Right forelimb (tissue), 1 donor: ENCODE measurements at places on chromosomes 5 and 9.

DNA sequence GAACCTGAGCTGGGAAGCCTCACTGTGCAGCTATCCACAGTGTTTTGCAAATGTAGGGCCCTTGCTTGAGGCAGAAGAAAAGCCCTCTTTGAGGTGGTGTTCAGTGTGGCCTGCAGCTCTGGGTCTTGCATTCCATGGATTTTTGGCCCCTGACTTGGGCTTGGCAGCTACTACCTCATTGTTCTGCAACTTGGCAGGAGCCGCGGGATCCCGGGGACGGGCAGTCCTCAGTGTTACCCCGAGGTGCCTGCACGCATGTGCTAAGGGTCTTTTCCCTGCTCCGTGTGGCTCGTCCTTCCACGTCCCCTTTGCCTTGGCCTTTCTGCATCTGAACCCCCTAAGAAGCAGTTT lies 39.8 kb downstream of the NEK6 start:
- DNase-seq: peak; percentile 88

DNA sequence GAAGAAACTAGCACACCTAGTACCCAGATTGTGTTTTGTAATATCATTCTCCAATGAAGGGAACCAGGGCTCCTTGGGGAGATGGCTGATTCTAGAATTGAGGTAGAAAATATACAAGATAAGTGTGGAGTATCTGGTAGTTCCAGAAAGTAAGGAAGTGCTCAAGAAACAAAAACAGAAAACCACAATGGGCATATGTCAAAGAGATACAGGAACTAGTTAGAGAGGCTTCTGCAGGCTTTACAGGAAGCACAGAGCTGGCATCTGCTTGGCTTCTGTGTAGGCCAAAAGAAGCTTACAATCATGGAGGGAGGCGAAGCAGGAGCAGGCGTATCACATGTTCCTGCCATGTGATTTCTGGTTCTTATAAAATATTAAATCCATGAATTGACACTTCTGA lies 105.7 kb upstream of the TMEM161B start:
- DNase-seq: no peak

- no peak for DNase-seq
Measured at GRCh38 chr9:96555567-96556386, 63.9 kb downstream of the CDC14B start.

DNA sequence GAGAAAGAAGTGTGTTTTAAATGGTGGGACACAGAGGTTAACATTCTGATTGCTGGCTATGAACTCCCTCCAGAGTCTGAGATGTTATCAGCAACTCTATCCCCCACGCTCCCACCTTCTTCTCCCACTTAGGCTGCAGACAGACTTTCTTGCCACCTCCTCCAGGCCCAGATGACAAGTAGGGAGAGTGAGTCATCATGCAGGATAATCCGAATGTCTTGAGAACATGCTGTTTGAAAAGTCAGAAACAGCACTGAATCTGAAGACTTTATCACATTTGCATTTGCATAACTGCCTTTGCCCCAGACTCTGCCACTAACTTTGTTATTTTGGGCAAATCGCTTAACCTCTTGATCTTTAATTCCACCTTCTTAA lies 139.8 kb downstream of the ESM1 start:
- DNase-seq: no peak

DNA sequence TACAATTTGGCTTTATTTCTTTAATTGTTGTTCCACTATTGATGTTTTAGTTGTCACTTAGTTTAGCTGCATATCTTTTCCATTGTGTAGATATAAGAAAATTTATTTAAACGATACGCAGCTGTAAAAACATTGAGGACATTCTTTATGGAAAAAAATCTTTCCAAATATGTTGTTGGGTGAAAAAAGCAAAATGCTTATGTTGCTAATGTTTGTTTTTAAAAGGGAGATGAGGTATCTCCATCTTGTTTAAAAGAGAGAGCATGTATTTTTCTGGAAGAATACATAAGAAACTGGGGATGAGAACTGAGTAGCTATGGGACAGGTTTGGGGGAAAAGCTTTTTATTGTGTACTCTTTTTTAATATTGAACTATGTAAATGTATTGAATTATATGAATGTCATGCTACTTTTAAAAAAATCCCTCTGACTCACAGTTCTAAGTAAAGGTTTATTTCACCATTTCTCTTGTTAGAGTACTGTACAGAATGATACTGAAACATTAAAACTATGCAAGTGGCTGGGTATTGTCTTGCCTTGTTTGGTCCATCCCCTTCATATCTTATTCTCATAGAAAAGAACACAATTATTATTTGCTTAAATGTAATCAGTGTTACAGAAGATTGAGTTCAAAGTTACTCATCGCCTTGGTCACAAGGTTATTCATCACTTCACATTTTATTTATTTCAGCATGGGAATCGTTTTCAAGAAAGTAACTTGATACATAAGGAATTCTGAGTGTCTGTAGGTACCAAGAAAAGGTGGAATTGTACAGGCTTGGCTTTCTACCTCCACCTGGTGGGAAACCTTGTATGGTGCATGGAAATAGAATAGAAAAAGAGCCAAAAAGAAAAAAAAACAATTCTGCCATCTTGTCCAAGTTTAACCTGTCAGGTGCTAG lies 85.8 kb downstream of the RIC1 start:
- DNase-seq: no peak

- no peak for DNase-seq
Measured at GRCh38 chr9:71797266-71797665, 29.0 kb upstream of the CEMIP2 start.

GRCh38 chr5:56147659-56148230 lies 85.4 kb downstream of the ANKRD55 start:
- DNase-seq: no peak

- DNase-seq: no peak
Measured at GRCh38 chr5:140054086-140054689, 11.1 kb upstream of the NRG2 start.

GRCh38 chr5:312845-313244 lies 8.7 kb upstream of the AHRR start:
- DNase-seq: no peak

DNA sequence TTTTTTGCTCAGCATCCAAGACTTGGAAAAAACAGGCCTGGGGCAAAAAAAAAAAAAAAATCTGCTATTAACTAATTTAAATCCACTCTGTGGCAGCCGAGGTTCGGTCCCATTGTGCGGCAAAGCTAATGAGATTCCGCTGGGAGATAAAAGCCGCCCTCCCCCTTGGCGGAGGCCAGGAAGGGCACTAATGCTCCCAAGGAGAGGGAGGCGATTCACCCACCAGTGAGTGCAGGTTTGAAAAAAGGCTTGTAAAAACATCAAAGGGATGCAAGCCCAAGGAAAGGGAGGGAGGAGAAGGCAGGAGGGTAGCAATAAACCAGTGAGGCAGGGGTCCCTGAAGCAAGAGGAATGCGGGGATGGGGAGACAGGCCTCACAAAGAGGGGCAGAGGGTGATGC lies 129.5 kb upstream of the RAPGEF1 start:
- DNase-seq: no peak

DNA sequence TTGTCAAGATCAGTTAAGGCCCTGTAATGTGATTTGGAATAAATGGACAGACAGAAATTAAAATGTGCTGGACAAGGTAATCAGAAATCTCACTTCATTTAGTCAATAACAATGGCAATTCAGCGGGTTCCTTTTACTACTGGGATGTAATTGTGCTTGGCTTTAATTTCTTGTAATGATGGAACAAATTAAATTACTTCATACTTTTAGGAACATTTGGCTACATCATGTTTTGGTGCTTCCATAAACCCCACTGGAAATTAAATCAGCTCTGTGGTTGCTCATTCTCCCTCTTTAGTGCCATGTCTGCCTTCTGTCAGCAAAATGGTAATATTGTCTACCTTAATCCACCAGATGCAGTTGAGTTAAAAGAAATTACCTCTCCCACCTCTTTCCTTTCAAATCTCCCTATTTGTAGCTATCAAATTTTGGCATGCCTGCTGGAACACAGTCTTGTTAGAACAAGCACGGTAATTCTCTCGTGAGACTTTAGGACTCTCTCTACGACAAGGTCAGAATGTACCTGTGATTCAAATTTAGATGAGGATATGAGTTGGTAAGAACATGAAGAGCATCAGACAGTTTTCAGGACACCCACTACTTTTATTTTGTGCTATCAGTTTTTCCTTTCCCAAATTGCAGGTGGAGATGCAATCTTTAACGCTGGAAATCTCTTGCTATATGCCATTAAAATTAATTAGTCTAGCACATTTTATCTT lies 476.3 kb downstream of the RAB3C start:
- DNase-seq: no peak

- DNase-seq: no peak
Measured at GRCh38 chr5:25416960-25417359, 772.2 kb upstream of the CDH10 start.

DNA sequence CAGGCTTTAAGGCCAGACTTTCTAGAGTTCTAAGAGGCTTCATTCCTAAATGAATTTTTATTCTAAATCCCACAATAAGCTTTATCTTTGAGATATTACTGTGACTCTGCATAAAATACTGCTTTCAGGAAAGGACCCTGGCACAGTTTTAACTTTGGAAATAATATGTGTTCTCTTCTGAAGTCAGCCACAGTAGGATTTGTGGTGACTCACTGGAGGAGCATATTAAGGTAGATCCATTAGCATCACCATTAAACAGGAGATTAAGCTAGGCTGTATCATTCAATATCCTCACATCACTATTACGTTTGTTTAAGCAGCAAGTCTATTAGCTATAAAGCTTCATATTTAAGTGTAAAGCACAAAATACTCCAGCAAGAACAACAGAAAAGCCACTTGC lies 186.1 kb upstream of the IZUMO3 start:
- no peak for DNase-seq

DNA sequence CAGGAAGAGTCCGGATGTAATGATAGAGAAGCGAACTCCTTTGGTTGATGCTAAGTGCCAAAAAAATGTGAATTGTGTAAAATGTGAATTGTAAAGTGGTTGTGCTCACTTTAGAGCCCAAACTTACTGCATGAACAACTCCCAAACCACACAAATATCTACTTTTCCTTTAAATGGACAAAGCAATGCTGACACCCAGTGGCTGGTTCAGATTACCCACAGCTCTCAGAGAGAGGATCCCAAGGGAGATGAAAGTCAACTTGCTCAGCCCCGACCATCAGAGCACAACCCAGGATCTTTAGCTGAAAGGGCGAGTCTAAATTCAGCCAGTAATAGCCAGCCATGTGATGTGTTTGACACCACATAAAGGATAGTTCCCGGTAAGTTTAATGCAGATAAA lies 133.7 kb downstream of the NMUR2 start:
- DNase-seq: no peak

GRCh38 chr5:100560860-100561259 lies 25.7 kb downstream of the FAM174A start:
- DNase-seq: no peak

DNA sequence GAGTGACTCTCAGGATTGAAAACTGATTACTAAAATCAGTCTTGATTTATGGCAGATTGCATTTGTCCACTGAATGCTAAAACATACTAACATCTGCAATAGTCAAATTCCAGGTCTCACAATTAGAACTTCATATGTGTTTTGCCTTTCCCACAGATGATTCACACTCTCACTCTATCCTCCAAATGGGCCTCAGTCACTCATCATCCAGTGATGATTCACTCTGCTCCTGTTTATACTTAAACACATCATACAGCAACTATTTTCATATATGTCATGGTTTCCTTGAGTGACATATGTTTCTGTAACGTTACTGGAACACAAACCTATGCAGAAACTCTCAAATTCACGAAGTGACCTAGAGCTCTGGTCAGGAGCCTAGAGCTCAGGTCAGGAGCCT lies 512.9 kb downstream of the HINT1 start:
- DNase-seq: no peak

DNA sequence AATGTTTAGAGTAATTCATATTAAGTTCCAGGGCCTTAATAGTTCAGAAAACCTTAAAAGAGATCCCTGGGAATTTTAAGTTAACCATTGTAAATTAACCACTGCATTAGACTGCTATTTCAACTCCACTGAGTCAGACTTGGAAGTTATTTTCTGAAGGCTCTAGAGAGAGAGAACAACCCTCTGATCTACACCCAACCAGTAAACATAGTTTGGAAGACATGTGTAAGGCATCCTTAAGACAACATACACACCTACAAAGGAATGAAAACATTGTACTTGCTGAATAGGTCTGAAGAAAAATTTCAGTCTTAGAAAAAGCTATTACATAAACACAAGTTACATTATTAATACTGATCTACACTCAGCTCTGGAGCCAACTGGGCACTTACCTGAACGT lies 158.2 kb upstream of the FST start:
- DNase-seq: no peak
